Adrenal gland (tissue), 19 donors: ENCODE measurements at places on chromosomes 6 and 20. TPM values are rescaled to one million over a fixed set of nuclear protein-coding genes. Genes with fewer than 3 reads are reported as not detected.
A peak's percentile ranks its signal among the peaks of the same experiment; 100 is the strongest.

DNA sequence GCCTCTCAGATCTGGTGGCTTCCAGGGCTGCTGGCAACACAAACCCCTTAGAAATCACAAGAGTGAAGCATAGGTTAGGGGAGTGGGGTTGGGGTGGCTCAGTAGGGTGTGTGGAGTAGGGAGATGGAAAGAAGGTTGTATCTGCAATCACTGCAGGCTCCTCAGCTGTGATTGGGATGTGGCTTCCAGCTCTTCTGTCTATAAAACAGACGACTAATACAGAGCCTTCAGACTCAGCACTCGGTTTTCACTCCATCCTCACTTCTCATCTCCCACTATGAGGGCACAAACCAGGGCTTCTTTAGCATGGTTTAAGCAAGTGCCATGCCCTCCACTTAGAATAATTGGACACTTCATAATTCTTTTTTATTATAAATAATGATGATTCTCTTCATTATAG is 46.4 kb upstream of the CAP2 start:
- no peaks in the 10 kb centered on the region for H3K4me1 ChIP-seq
- no peak overlapping the region for H3K4me3 ChIP-seq
- DNase-seq: no peak
- peaks cover 3% of the 10 kb centered on the region for H3K27me3 ChIP-seq
- H3K27ac ChIP-seq: no peak overlapping the region

DNA sequence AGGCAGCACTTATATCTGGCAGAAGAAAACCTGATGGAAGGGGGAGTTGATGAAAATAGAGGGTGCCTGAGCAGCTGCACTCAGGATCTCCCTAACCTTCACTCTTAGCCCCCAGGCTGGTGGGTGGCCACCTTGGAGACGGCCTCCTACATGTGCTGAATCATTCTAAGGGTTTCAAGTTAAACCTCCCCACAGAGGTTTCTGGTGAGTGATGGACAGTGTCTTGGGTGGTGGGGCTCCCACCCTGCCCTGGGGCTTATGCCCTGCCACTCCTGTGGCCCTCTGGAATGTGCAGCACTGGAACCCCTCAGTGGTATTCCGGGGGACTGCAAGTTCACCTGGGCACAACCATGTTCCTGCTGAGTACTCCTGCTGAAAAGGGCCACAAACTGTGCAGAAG is 357.2 kb downstream of the CD83 start:
- no peak overlapping the region for H3K27ac ChIP-seq
- H3K4me1 ChIP-seq: no peaks in the 10 kb centered on the region
- no peaks in the 10 kb centered on the region for H3K27me3 ChIP-seq
- no peaks in the 10 kb centered on the region for H3K36me3 ChIP-seq

DNA sequence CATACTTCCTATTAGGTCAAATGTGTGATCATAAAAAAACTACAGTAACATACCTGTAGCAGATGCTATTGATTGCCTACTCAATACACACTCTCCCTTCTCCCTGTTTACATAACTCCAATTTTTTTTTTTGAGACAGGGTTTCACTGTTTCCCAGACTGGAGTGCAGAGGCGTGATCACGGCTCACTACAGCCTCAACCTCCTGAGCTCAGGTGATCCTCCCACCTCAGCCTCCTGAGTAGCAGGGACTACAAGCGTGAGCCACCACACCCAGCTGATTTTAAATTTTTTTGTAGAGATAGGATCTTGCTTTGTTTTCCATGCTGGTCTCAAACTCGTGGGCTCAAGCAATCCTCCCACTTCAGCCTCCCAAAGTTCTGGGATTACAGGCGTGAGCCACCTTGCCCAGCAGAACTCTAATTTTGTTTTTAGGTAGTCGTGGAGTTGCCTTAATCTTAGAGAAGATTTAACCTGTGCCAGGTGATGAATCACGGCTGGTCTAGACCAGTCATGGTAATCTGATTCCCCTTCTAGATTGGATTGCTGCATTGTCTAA is 14.0 kb upstream of the KIF3B start:
- no peaks in the 10 kb centered on the region for H3K27me3 ChIP-seq
- no peak for DNase-seq
- no peaks in the 10 kb centered on the region for H3K4me1 ChIP-seq
- no peak overlapping the region for H3K4me3 ChIP-seq
- H3K27ac ChIP-seq: no peak overlapping the region

DACT2 gene
- polyA plus RNA-seq: 4.1 TPM

SAMD3 gene
- polyA plus RNA-seq: 5.2 TPM

GRCh38 chr6:42610416-42610815 is 46.6 kb downstream of the UBR2 start:
- no peak overlapping the region for H3K4me3 ChIP-seq
- H3K36me3 ChIP-seq: peaks cover 32% of the 10 kb centered on the region
- H3K27ac ChIP-seq: no peak overlapping the region

DNA sequence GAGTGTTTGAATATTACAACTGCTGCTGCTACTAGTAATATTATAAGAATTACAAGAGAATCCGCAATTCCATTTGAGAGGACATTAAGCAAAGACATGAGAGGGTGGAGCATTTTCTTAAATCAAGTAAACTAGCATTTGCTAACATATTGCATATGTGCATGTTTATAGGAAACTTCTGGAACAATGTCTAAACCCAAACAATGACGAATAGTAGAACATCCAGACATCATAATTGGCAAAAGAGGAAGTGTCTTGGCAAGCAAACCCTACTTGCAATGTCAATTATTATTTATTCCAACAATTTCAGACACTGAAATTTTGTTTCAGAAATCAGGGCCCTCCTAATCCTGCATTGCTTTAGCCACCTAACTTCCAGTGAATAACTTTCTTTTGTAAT is 1155.3 kb upstream of the GJE1 start:
- no peak overlapping the region for H3K4me3 ChIP-seq
- H3K27me3 ChIP-seq: no peaks in the 10 kb centered on the region
- H3K36me3 ChIP-seq: no peaks in the 10 kb centered on the region

GRCh38 chr6:125099211-125100073 is 54.1 kb upstream of the TPD52L1 start:
- peak overlapping the region; percentile 57 for H3K4me3 ChIP-seq
- DNase-seq: peak; percentile 71
- H3K4me1 ChIP-seq: peaks cover 3% of the 10 kb centered on the region
- no peak overlapping the region for H3K27ac ChIP-seq
- no peaks in the 10 kb centered on the region for H3K27me3 ChIP-seq

DNA sequence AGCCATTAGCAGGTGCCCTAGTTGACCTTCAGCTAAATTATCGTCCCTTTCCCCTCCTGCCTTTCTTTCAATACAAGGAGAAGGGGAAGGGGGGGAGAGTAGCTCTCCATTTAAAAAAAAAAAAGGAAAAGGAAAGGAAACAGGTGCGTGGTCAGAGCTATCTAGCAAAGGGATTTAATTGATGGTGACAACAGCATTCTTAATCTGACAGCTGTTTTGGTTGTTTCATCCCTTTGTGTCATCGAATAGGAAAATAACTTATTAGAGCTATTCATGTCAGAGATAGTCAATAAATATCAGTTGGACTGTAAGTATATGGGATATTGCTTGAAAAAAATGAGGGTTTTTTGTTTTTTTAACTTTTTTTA is 195.2 kb upstream of the SASH1 start:
- no peak overlapping the region for H3K4me3 ChIP-seq
- H3K27me3 ChIP-seq: no peaks in the 10 kb centered on the region
- no peaks in the 10 kb centered on the region for H3K4me1 ChIP-seq
- no peak overlapping the region for H3K27ac ChIP-seq

DNA sequence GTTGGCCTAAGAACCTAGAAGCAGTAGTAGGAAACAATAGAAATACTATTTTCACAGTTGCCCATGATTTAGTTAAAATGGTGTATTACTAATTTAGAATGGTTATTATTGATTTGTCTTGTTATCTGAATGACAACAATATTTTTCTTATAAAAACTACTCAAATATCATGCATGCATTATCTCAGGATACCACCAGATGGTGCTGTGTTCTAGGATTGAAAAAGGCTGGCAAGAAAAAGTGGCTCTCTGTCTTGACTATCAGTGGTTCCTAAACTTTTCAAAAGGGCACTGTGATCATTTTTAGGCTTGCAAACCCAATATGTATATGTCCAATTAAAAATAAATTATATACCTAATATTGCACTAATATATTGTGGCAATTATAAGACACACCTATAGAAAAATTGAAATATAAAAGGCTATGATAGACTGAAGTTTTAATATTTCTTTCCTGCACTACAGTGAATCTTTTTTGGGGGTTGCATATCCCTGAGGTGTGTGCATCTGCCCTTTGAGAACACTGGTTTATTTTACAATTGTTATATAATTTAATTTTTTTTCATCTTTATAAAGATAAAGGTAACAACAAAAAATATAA is 131.7 kb upstream of the MLIP start:
- H3K4me3 ChIP-seq: no peak overlapping the region
- no peaks in the 10 kb centered on the region for H3K4me1 ChIP-seq

GRCh38 chr6:89356642-89357170 is 4.2 kb upstream of the UBE2J1 start:
- H3K27me3 ChIP-seq: no peaks in the 10 kb centered on the region
- H3K27ac ChIP-seq: no peak overlapping the region
- DNase-seq: no peak
- H3K4me1 ChIP-seq: peaks cover 12% of the 10 kb centered on the region

THBS2 gene
- 5.6 TPM for polyA plus RNA-seq

DNA sequence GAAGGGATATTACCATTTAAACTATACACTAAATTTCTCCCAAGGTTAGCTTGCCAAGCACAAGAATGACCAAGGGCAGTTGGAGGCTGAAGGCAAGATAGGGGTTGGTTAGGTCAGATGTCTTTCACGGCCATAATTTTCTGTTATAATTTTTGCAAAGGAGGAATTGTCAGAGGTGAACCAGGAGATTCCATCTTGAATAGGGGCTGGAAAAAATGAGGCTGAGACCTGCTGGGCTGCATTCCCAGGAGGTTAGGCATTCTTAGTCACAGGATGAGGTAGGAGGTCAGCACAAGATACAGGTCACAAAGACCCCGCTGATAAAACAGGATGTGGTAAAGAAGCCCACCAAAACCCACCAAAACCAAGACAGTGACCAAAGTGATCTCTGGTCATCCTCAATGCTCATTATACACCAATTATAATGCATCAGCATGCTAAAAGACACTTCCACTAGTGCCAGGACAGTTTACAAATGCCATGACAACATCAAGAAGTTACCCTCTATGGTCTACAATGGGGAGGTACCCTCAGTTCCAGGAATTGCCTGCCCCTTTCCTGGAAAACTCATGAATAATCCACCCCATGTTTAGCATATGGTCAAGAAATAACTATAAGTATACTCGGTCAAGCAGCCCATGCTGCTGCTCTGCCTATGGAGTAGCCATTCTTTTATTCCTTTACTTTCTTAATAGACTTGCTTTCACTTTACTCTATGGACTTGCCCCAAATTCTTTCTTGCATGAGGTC is 371.8 kb upstream of the SULF2 start:
- H3K36me3 ChIP-seq: no peaks in the 10 kb centered on the region
- H3K27ac ChIP-seq: no peak overlapping the region
- H3K4me3 ChIP-seq: no peak overlapping the region

DNA sequence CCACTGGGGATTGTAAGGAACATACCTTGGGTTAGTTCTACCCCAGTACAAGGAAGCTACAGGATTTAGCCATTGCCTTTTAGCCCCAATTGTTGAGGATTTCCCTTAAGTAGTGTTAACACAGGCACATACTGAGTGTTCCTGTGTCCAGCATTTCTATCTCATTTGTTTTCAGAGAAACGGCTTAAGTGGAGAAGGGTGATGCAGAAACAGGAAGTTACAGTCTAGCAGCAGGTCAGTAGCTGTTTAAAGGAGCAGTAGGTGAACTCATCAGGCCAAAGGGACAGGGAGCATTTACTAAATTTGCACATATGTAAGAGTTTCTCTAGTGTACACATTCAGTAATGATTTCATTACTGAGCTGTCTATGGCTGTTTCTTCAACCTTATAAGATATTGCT is 644.2 kb upstream of the GJE1 start:
- H3K4me3 ChIP-seq: no peak overlapping the region
- no peaks in the 10 kb centered on the region for H3K36me3 ChIP-seq
- no peaks in the 10 kb centered on the region for H3K27me3 ChIP-seq
- no peak for DNase-seq
- peaks cover 18% of the 10 kb centered on the region for H3K4me1 ChIP-seq
- no peak overlapping the region for H3K27ac ChIP-seq

PRSS35 gene
- 0.27 TPM for polyA plus RNA-seq

GRCh38 chr6:114058435-114058834 is 87.5 kb upstream of the HDAC2 start:
- H3K4me1 ChIP-seq: no peaks in the 10 kb centered on the region
- no peaks in the 10 kb centered on the region for H3K27me3 ChIP-seq
- H3K4me3 ChIP-seq: no peak overlapping the region
- DNase-seq: no peak

COX4I2 gene
- polyA plus RNA-seq: 0.26 TPM

GRCh38 chr6:78947529-78947928 is 80.2 kb downstream of the IRAK1BP1 start:
- no peaks in the 10 kb centered on the region for H3K4me1 ChIP-seq
- DNase-seq: no peak
- H3K27ac ChIP-seq: no peak overlapping the region

DNA sequence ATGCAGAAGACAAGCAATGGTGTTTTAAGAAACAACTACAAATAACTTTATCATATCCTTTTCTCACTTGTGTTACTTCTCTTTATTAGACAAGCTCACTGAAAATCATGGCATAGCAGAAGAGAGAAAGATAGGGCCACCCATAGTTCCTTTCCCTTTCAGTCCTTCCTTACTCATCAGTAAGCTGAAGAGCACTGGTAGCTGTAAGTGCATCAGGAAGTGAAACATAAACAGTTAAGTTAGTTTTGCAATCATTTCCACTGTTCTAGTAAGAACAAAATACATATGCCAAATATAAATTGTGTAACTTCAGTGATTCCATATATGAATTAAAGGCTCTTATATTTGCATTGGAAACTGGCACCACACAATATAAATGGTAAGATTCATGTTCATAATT is 220.1 kb downstream of the HACE1 start:
- H3K4me1 ChIP-seq: peaks cover 23% of the 10 kb centered on the region
- H3K36me3 ChIP-seq: no peaks in the 10 kb centered on the region
- no peak overlapping the region for H3K4me3 ChIP-seq
- no peaks in the 10 kb centered on the region for H3K27me3 ChIP-seq
- H3K27ac ChIP-seq: peak overlapping the region; percentile 53
- no peak for DNase-seq
